ENCODE measurements at places on chromosomes 5 and 9. TPM values are rescaled to one million over a fixed set of nuclear protein-coding genes. Genes with fewer than 3 reads are reported as not detected.

The NME5 gene
- polyA plus RNA-seq = 25.8 TPM

The SPATA31A3 gene
- polyA plus RNA-seq = not detected

The SPATA6L gene
- 4.6 TPM for polyA plus RNA-seq

The IL5 gene
- not detected for polyA plus RNA-seq

The ABO gene
- polyA plus RNA-seq = 19.2 TPM

The CTSV gene
- polyA plus RNA-seq = 27.4 TPM

DNA sequence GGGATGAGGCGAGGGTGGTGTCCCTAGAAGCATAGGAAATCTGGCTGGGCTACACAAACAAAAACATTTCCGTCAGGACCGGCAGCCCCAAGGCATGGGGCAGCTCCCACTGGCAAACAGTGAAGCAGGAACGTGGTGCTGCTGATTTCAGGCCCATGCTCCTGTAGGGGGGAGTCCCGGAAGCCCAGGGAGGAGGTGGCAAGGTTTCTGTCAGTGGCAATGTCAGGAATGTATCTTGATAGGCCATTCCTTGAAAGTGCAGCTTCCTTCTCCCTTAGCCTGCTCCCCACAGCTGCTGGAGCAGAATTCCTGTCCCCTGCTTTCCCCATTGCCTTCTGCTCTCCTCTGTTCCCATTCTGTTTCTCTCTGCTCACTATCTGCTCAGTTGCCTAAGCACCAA, 42.4 kb downstream of the MRRF start:
- DNase-seq = no peak

GRCh38 chr9:91494751-91495150, 71.1 kb upstream of the NFIL3 start:
- no peak for DNase-seq

DNA sequence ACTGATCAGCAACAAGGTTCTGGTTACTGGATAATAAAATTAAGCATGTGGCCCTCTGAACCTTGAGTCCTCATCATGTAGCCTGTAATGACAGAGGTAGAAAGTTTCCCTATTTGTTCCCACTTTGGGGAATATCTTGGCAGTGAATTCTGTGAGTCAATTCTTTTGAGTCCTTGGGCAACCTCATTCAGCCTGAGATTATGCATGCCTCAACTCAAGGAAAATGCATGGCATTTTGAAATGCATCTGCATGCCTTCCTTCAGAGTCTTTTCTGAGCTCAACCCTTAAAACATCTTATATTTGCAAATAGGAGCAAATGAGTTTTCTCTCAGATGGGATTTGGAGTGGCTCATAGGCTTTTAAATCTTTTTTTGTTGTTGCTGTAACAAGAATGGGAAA, 218.1 kb upstream of the CD180 start:
- no peak for DNase-seq

- DNase-seq = no peak
These were observed 341.4 kb upstream of the PRR16 start for GRCh38 chr5:120122703-120123102.

DNA sequence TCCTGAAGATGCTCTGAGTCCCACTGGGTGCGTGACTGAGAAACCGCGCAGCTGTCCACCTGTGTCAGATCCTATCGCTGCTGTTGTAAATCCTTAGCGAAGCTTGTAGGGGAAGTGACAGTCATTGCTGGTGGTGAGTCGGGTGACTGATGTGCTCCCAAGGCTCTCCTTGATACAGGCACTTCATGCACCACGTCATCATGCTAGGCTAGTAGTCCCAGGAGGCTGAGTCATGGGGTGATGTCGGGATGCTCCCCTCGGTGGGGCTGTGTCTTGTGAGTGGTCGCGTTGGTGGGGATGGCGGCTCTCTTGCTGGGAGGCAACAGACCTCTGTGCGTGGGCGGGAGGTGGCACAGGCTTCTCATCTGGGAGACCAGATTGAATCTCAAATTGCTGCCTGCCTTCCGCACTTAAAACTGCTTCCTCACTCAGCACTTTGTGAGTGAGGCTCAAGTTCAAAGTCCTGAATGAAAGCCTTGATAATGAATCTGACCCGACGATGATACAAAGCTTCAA, 84.7 kb downstream of the CSNK1A1 start:
- DNase-seq = peak; percentile 54

- DNase-seq = no peak
These were observed at the start of gene GPR21 for GRCh38 chr9:123033352-123033751. Gene GPR21 (plus strand): TSS chr9:123033667. CDS start chr9:123034567, 900 bp downstream.

DNA sequence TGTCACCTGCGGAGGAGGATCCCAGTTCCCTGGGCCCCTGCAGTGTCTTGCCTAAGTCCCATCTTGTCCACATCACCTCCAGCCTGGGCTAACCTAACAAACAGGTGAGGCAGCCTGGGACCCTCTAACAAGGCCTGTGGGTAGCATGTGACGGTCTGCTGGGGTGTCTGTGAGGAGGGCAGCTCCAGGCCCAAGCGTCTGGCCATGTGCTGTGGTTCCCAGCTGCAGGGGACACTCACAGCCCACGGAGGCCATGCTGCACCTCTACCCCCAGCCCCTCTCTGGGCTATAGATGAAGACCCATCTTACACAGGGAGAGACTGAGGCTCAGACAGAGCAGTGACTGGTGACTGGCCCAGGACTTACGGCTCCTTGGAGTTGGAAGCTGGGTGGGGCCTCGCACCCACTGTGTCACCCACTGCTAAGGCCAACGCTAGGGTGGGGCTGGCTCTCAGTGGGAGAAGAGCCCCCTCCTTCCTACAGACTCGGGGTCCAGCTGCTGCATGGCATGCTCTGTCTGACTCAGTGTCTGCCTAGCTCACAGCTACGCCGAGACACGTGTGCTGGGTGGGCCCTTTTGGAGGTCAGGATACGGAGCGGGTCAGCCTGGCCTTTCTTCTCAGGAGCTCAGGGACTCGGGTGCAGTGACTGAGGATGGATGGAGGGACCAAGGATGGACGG, 40.8 kb upstream of the RNF130 start:
- DNase-seq = no peak

DNA sequence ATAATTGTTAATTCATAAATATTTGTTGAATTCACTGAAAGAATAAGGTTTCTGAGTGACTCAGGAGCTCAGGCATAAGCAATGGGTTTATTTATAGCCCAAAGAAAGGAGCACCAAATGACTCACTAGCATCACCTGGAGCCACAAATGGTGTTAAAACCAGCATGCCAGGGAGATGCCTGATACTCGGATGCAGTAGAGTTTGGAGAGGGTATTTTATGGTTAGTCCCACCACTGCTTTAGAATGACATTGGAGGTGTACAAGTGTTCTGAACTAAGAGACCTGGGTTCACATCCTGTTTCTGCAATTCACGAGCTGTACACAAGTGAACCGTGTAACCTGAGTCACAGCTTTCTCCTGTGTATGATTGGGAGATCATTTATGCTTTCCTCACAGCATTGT, 25.2 kb downstream of the CCL28 start:
- DNase-seq = no peak

DNA sequence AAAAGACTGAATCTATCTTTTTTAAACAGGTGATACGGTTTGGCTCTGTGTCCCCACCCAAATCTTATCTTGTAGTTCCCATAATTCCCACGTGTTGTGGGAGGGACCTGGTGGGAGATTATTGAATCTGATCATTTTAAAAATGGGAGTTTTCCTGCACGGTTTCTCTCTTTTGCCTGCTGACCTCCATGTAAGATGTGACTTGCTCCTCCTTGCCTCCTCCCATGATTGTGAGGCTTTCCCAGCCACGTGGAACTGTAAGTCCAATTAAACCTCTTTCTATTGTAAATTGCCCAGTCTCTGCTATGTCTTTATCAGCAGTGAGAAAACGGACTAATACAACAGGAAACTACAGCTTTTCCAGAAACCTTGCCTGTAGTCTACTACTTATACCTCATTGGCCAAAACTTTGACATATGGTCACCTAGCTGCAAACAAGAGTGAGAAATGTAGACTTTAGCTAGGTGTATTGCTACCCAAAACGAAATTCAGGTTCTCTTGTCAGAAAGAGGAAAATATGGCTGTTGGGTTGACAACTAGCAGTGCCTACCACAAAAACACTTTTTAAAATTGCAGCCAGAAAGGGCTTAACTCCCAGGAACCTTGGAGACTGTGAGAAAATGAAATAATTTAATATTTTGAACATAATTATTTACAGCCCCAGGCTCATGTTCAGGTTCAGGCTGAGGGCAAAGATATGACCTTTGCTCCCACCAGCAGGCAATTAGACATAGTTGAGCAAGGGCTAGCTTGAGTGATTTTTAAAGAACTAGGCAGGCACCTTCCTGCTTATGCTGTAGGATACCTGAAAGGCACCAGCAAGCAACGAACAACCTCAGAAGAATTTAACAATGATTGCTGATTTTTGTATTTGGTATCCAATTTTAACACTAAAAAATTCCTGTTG, 7.4 kb upstream of the AGGF1 start:
- peak; percentile 21 for DNase-seq

- no peak for DNase-seq
These were observed 54.3 kb downstream of the SLC46A2 start for GRCh38 chr9:112836394-112836793.

- no peak for DNase-seq
These were observed 6.7 kb upstream of the C5orf63 start for GRCh38 chr5:127079994-127080491.

DNA sequence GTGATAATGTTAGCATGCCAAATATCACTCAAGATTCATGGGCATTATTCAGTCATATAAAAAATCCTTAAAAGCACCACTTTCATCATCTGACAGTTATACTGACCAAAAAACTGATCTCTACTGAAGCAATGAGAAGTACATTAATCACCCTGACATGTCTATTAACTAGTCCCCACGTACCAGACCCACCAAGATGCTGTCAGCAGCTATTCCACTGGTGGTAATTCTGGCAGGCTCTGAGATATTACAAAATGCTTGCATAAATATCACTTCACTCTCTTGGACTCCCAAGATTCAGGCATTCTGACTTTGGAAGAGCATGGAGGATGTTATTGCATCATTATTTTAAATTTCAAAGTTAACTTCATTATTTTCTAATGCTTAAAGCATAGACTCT, 717.0 kb downstream of the DNAH5 start:
- DNase-seq = no peak

GRCh38 chr9:80644044-80644443, 1045.3 kb downstream of the TLE1 start:
- DNase-seq = no peak

GRCh38 chr5:172909931-172910502, 49.2 kb upstream of the RPL26L1 start:
- DNase-seq = no peak

DNA sequence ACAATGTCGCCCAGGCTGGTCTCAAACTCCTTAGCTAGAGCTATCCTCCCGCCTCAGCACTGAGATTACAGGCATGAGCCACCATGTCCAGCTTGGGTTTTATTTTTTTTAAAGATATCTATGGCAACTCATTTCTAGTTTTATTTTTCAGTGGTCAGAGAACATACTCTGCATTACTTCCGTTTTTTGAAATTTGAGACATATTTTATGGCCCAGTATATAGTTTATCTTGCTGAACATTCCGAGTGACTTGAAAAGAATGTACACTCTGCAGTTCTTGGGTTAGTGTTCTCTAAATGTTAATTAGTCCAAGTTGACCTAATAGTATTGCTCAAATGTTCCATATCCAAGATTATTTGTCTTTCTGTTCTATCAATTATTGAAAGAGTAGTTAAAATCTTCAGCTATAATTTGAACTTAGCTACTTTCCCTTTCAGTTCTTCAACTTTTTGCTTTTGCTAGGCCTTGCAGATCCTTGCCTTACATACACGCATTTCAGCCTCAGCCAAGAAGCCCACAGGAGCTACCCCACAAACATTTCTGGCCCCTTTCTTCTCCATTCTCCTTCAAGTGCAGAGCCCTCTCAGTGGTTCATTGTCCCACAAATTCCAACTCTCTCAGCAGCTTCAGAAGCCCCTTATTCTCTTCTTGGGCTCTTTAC, 22.3 kb upstream of the SNAPC3 start:
- DNase-seq = no peak

DNA sequence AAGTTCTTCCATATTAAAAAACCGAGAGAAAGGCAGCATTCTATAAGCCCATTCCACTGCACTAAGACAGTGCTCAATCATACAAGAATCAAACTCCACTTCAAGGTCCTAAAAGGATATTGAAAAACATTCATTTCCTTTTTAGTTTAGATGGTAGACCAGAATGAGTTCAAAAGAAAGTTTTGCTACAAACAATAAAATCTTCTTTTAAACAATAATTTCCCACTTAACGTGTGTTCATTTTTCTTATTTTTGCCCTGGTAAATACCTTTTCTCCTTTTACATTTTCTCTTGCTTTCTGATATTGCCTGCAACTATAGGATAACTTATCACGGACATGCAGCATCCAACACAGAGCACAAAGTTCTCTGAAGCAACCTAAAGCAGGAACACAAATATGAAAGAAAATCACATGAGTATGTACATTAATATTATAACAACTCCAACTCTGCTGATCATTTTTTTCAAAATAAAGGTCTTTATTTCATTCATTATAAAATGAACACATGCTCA, 61.7 kb downstream of the CPLANE1 start:
- DNase-seq = no peak

DNA sequence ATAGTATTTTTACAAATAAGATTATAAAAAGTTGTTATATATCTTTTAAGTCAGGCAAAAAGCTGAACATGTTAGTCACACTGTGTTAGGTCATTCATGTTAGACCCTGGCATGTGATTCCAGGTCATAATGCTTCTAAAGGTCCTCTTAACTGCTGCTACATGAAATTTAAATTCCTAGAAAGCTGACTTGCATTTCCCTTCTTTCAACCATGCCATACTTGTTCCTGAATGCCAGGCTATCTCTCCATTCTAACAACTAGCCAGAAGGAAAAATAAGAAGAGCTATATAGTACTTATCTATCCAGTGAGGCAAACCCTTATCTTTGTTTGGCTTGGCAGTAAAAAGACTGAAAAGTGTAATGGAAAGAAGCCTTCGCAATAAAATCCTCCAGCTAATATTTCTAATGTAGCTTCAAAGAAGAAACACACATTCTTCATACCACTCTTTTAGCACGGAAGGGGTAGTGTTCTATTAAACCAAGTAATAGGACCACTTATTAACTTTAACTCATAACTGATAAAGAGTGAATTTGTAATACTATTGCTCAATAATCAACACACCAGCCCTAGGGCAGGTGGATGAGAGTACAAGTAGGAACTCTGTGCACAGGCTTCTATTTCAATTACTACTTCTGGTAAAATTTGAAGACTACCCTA, 310.2 kb downstream of the PDE4D start:
- DNase-seq = no peak

GRCh38 chr9:78351816-78352215, 54.9 kb downstream of the PSAT1 start:
- no peak for DNase-seq

- no peak for DNase-seq
These were observed 33.0 kb downstream of the TBCA start for GRCh38 chr5:77743181-77743580.
